Stimulated activated CD4-positive, alpha-beta T cell treated with anti-CD3 and anti-CD28 coated beads, Interleukin-1b, Interleukin-23, amount 100 ng/mL, for 24 hours (primary cell): ENCODE measurements at places on chromosomes 3 and 15.

GRCh38 chr15:92902737-92903593, 2.8 kb downstream of the CHD2 start:
- DNase-seq = no peak

DNA sequence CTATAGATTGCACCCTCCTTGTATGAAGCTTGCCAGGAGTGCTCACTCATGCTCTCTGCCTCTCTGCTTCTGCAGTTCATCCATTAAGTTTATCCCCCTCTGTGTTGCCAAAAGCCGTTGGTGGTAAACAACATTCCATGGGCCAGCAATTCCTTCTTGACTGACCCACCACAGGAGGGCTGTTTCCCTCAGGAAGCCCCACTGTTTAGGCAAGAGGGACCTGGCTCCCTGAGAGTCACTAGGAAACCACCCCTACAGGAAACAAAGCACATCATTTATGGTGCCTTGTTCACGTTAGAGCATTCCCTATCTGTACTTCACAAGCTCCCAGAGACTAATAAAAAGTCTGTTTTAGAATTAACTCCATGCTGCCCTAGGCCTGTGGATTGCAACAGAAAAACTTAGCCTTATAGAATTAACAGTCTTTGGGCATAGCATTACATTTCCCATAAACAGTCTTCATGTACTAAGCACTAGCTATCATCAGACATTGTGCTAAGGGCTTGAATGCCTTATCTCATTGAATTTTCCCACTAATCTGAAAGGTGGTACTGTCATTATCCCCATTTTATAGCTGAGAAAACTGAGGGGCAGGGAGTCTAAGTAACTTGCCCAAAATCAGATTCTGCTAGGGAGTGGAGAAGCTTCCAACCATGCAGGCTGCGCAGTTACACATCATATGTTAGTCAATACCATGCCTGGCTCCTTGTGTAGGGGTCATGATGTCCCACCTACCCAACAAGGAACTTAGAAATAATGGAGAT, 149.9 kb downstream of the SHQ1 start:
- no peak for DNase-seq

GRCh38 chr15:65365229-65365628, 12.6 kb downstream of the IGDCC3 start:
- no peak for DNase-seq

- no peak for DNase-seq
These were observed 4.1 kb upstream of the HDAC11 start for GRCh38 chr3:13475871-13476590.

- DNase-seq = no peak
These were observed 11.2 kb downstream of the ATP8B4 start for GRCh38 chr15:50107591-50108408.

DNA sequence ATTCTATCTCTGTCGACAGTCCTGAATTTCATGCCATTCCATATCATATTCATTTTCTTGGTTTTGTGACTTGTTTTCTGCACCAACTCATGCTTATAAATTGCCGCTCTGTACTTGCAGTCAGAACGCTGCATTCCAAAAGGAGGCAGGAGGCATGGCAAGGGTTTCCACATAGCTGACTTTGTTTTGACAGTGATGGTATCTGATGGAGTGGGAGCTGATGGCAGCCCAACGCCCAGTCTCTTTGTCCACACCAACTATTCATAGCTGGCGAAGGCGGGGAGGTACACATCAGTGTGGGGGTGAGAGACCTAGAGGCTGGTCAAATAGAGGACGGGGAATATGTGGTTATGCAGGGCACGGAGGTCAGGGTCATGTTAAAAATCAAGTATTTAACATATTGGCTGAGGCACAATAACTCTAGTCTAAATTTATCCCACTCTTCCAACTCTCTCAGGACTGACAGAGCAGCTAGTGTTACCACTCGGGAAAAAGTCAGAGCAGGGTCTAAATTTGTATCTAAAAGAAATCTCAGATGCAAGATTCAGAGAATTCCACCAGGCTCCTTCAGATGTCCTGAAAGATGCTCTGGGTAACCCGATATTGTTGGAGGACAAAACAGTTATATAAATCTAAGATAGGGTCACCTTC, 67.8 kb upstream of the ATP13A3 start:
- DNase-seq = no peak

GRCh38 chr3:100463646-100464155, 28.7 kb upstream of the TMEM45A start:
- DNase-seq = no peak
